Activated T-cell treated with anti-CD3 and anti-CD28 coated beads, Interleukin-2, amount 50 U/mL, for 1 hour (primary cell): ENCODE measurements at places on chromosomes 3 and 15.

DNA sequence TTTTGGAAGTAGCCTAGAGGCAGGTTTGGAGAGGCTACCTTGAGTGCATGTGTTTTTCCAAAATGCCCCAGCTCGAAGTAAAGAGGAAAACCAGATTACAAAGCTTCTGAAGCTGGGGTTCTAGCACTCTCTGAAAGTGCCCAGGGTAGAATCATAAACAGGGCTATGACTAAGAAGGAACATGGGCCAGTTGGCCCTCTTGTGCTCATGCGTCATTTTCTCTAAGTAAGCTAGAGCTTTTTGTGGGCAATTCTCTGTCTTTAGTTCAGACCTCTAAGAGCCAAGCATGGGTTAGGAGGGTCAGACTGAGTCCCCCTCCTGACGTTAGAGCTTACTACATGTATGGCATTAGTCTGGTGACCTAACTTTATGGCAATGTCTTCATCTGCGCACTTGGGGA lies 129.5 kb upstream of the UMPS start:
- no peak for DNase-seq

DNA sequence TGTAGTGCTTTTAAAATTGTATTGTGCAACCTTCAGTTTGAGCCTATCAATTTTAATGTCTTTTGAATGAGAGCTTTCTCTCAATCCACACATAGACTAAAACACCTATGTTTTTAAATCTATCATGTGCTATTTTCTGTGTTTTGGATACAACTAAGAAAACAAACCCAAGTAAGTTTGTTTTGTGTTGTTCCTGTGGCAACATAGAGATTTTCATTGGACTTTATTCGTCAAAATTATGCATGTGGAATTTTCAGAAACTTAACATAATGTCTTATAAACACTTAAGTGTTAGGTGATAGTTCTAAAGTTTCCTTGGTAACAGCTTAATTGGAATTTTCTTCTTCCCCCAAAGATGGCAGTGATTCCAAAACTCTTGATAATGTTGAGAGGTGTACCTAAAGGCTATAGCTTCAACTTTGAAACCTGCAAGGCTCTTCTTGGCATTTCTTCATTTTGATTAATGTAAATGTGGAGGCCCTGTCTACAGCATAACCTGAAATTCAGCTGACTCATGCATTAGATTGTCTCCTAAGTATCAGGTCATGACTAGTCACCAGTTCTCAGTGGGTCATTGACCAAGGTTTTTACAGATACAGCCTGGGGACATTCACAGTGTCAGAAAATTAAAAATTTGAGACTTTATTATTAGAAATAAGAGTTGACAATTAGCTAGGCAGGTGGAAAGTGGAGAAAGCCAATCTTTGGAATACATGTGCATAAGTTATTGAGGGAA lies 44.4 kb downstream of the COL6A5 start:
- DNase-seq = no peak

DNA sequence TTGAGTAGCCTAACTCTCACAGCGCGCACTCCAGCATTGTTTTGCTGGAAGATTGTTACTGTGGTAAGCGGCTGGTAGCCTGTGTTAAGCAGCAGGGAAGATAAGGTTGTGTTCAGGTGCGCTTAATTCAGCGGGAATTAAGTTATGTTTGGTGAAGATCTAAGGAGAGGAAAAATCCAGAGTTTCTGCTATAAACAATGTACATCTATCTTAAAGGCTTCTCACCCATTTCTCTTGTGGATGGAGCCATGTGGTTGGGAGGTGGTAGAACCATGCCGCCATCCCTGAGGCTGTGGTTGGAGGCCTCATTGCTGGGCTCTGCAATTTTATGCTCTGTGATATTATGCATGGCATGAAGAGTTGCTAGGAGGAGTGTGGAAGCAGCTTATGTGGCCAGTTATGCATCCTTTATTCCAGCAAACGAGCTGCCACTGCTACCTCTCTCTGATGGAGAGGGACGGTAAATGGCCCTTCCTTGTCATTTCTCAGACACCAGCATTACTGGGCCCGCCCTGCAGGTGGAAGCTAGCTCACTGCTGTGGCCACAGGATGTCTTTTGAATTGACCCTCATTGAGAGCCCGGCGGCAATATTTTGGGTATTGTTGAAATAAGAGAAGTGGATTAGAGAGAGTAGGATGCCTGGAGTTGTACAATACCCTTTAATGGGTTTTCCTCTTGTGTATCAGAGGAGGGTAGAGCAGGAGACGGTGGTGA lies 1.3 kb downstream of the MINAR1 start:
- no peak for DNase-seq

DNA sequence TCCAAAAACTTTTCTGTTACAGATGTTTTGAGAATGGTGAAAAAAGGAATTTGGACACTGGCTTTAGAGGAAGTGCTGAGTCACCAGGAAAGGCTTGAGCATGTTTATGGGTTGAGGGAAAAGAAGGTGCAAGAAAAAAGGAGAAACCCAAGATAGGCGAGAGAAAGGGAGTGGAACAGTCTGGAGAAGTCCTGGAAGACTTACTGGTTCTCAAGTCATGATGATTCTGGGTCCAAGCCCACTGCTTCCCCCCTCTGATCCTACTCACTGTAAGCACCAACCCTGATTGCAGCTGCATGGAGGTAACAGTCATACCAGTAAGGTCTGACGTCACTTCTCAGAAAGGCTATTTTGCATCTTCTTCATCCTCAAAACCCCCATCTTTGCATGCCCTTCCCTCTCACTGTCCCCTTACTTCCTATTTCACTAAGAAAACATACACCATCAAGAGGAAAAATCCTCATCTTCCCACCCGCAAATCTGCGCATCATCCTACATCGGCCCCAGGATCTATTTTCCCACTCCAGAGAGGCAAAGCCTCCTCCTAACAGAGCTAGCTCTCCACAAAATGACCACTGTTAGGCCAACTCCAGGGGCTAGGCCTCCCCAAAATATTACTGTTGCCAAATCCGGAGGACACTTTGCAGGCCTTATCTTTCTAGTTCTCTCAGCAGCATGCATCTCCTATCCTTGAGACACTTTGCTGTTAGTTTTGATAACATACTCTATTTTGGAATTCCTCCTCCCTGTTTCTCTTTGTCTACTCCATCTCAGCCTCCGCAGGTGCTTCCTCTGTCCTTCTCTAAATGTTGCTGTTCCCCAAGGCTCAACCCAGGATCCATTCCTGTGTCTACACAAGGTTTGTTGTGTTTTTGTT lies 3.2 kb upstream of the ATP13A3 start:
- DNase-seq = no peak

GRCh38 chr3:80526153-80526552 lies 758.4 kb upstream of the ROBO1 start:
- DNase-seq = no peak

DNA sequence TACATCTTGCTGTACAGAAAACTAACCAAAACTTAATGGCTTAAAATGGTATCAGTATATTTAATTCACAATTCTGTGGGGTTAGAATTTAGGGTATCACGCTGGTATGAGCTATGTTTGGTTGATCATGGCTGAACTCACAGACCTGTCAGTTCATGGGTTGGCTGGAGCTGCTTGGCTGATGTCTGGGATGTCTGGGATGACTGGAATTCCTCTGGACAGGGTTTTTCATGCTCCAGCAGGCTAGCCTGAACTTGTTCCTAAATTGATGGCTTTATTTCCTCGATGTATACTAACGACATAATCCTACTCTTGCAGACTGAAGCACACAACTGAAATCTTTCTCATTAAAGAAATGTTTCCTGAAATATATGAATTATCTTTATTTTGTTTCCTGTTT lies 338.9 kb upstream of the GBE1 start:
- no peak for DNase-seq

- no peak for DNase-seq
Observed at GRCh38 chr15:72135719-72136118, 17.5 kb downstream of the SENP8 start.

DNA sequence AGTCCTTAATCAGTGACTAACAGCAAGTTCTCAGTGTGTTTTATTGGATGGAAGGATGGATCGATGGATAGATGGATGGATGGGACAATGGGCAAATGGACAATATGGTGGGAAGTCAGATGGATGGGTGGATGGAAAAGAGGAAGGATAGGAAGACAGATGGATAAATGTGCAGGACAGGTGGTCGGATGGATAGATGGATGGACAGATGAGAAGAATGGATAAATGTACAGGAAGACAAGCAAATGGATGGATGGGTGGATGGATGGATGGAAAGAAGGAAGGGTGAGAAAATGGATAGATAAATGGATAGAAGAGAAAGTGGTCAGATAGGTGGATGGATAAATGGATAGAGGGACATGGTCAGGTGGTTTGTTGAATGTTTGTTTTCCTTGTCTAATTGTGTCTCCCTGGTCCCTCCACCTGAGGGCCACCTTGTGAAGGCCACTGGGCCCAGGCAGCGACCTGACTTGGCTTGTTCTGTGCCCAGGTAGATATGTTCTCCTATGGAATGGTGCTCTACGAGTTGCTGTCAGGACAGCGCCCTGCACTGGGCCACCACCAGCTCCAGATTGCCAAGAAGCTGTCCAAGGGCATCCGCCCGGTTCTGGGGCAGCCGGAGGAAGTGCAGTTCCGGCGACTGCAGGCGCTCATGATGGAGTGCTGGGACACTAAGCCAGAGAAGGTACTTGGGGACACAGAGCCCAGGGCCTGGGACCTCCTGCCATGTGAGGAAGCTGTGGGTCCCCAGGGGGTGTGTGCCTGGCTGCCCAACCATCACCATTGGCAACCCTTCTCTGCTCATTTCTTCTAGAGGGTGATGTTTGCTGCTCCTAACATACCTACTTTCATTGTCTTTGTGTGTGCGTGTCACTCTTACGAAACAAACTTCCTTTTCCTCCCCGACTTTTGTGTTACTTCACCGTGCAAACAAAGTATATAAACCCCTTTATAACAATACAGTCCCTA lies 137.5 kb downstream of the LRRK1 start:
- DNase-seq = no peak

DNA sequence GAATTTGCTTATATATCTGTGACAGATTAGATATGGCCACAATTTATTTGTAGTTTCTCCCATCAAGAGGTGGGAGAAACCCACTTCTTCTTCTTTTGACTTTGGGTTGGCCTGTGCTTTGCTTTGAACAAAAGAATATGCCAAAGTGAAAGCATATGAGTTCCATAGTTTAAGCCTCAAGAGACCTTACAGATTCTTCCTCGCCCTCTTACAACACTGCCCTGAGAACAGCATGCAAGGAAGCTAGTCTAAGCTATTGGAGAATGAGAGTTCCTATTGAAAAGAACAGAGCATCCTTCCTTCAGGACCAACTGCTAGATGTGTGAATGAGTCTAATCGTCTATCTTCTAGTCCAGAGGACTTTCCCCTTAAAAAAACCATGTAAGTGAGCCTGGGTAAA lies 394.8 kb downstream of the TUSC7 start:
- no peak for DNase-seq

GRCh38 chr3:67064105-67064504 lies 66.0 kb downstream of the KBTBD8 start:
- no peak for DNase-seq

GRCh38 chr3:8413337-8413926 lies 88.2 kb upstream of the LMCD1 start:
- DNase-seq = no peak

DNA sequence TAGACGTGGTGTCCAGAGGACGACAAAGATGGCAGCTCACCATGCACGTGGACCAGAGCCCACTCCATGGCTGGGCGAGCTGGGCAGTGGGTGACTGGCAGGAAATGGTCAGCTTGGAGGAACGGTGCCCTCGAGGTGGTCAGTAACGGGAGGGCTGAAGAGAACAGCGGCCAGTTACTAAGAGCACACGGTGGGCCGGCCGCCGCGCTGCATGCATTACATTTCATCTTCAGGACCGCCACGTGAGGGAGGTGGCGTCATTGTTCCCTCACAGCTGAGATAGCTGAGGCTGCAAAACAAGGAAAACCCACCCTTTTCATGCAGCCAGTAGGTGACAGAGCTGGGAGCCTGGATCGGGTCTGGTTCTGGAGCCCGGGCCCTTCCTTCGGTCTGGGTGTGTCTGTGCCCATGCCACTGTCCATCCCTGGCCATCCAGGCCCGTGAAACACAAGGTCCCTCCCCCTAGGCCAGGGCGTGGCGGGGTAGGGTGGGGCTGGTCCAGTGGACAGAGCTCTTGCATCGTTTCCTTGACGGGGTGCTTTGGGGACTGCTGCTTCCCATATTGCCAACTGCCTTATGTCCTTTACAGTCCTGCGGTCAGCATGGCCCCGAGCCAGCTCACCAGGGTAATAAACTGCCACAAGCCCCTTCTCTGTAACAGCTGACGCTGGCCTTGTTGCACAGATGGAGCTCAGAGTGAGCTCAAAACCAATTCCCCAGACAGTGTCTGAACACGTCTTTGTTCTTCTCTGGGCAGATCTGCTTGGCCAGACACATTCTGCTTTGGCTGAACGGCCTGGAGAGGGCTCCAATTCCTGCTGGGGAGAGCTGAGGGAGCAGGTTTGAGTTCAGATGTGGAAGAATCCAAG lies 51.8 kb downstream of the RGMA start:
- no peak for DNase-seq

GRCh38 chr3:8966820-8967348 lies 3.6 kb upstream of the RAD18 start:
- DNase-seq = no peak

GRCh38 chr15:68183616-68184315 lies 21.4 kb downstream of the CALML4 start:
- DNase-seq = no peak

DNA sequence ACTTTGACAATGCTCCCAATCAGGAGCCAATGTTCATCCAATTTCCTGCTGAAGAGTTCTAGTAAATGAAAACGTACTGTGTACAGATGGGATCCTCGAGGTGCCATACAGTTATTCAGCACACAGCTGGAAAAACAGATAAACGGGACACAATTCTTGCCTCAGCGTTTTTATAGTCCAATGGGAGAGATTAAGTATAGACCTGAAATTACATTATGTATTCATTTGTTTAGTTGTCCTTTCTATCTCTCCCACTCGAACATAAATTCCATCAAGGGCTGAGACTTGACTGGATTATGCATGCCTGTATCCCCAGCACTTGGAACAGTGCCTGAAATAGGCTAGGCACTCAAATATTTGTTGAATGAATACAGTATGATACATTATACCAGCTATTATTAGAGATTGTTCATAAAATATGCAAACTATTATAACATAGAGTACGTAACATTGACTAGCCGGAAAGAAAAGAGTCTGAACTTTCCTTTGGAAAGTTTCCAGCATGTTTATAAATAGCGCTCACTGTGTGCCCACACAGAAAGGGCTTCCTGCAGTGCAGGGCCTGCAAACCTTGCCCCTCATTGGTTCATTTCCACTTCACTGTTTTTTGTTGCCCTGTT lies 27.4 kb upstream of the SNTN start:
- no peak for DNase-seq

DNA sequence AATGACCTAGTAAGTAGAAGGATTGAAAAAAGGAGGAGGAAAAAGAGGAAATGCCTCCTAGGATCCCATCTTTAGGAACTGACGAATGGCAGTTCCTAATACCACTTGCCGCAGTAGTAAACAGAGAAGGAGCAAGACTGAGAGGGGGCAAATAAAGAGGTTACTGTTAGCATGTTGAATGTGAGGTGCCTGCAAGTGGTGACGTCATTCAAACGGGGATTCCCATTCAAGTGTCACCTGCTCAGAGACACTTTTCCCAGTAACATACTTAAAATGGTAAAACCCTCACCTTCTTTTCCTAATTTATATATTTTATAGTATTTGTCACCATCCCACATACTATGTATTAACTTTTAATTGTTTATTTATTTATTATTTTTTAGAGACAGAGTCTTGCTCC lies 178.9 kb downstream of the IL5RA start:
- DNase-seq = no peak
